Stimulated activated CD8-positive, alpha-beta memory T cell treated with anti-CD3 and anti-CD28 coated beads, Interleukin-4, amount 100 ng/mL, for 1 hour (primary cell): ENCODE measurements at places on chromosomes 2 and 18.

- no peak for DNase-seq
Observed at GRCh38 chr18:62583376-62583775, 60.6 kb downstream of the ZCCHC2 start.

DNA sequence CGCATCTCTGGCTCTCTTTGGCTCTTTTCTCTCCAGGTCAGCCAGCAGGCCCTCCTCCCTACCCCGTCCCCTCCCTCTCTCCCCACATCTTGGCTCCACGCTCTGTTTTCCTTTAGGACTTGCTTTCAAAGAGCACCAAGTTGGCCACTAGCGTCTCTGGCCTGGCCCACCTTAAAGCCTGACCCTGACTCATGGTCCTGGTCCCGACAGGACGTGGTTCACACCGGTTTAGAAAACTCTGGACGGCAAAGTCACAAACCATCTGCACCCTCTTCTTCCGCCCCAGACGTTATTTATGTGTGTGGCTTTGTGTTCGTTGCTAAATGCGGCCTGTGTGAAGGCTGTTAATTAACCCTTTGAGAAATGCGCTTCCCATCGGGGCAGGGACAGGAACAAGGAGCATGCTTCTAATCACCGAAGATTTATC lies 169.0 kb upstream of the HAAO start:
- no peak for DNase-seq

DNA sequence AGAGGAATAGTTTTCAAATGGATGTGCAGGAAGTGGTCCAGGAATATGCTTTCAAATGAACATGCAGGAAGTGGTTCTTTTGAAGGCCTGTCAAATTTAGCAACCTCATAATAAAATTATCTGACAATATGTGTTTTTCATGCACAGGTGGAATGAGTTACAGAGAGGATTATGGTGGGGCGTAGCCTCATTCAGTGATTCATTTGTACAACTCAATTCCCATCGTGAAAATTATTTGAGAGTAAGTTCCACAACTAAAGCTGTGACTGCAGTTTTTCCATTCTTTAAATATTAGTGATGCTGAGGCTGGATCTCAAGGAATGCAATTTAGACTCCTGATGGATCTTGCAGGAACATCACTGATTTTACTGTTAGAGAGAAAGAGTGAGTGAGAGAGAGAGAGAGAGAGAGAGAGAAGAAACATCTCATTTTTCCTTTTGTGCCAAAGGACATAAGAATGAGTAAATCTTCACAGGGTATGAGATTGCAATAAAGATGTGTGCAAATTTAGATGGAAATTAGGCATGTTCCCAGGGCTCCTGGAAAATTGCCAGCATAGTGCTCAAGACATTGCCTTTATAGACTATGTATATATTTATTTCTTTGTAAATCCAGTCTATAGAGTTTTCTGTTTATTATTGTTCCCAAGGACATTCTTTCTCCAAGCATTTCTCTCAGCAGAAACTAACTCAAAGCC lies 394.9 kb upstream of the ZEB2 start:
- DNase-seq: no peak

GRCh38 chr2:236752096-236752495 lies 182.5 kb downstream of the ACKR3 start:
- no peak for DNase-seq
